Muscle of leg (tissue), 16 donors: ENCODE measurements at places on chromosomes 11 and 22. TPM values are rescaled to one million over a fixed set of nuclear protein-coding genes. Genes with fewer than 3 reads are reported as not detected.

The MMP11 gene
- total RNA-seq, result 8.9 TPM

The MYOD1 gene
- total RNA-seq, result 47.3 TPM

The HEPHL1 gene
- total RNA-seq, result not detected

The FAM111B gene
- total RNA-seq, result 8.6 TPM

The CASP5 gene
- 0.09 TPM for total RNA-seq

The FZD4 gene
- 40.5 TPM for total RNA-seq

GRCh38 chr22:29152045-29152953 is 53.4 kb upstream of the EMID1 start:
- H3K27me3 ChIP-seq, result no peaks in the 10 kb centered on the region
- H3K4me1 ChIP-seq, result peaks cover 63% of the 10 kb centered on the region
- H3K4me3 ChIP-seq, result no peak overlapping the region
- peaks cover 20% of the 10 kb centered on the region for H3K36me3 ChIP-seq
- H3K27ac ChIP-seq, result peak overlapping the region; percentile 74
- peak; percentile 48 for DNase-seq

DNA sequence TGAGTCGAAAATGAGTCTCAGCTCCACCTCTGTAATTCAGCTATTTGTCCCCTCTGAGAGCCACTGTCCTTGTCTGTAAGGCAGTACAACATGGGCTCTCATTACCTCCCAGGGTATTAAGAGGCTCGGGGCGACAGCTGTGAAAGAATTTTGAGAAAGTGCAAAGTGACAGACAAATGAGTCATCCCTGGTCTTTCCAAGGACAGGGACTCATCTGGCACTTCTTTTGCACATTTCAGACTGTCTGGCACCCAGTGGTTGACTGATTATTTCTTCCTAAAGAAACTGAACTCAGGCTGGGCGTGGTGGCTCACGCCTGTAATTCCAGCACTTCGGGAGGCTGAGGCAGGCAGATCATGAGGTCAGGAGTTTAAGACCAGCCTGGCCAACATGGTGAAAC is 62.1 kb upstream of the ARFGAP3 start:
- no peaks in the 10 kb centered on the region for H3K36me3 ChIP-seq
- H3K27me3 ChIP-seq, result no peaks in the 10 kb centered on the region
- H3K27ac ChIP-seq, result no peak overlapping the region
- H3K4me1 ChIP-seq, result peaks cover 25% of the 10 kb centered on the region
- DNase-seq, result peak; percentile 55

- no peak overlapping the region for H3K4me3 ChIP-seq
- DNase-seq, result no peak
- no peaks in the 10 kb centered on the region for H3K4me1 ChIP-seq
Observed at GRCh38 chr11:127334466-127334865, 333.9 kb upstream of the KIRREL3 start.

- no peak overlapping the region for H3K27ac ChIP-seq
- no peaks in the 10 kb centered on the region for H3K36me3 ChIP-seq
- peaks cover 6% of the 10 kb centered on the region for H3K4me1 ChIP-seq
- no peak for DNase-seq
- no peak overlapping the region for H3K4me3 ChIP-seq
Observed at GRCh38 chr11:48001438-48002021, 21.2 kb downstream of the PTPRJ start.

GRCh38 chr22:22318723-22319465 is 74.3 kb downstream of the VPREB1 start:
- no peaks in the 10 kb centered on the region for H3K4me1 ChIP-seq
- H3K4me3 ChIP-seq, result no peak overlapping the region
- H3K27ac ChIP-seq, result no peak overlapping the region
- H3K36me3 ChIP-seq, result peaks cover 40% of the 10 kb centered on the region

DNA sequence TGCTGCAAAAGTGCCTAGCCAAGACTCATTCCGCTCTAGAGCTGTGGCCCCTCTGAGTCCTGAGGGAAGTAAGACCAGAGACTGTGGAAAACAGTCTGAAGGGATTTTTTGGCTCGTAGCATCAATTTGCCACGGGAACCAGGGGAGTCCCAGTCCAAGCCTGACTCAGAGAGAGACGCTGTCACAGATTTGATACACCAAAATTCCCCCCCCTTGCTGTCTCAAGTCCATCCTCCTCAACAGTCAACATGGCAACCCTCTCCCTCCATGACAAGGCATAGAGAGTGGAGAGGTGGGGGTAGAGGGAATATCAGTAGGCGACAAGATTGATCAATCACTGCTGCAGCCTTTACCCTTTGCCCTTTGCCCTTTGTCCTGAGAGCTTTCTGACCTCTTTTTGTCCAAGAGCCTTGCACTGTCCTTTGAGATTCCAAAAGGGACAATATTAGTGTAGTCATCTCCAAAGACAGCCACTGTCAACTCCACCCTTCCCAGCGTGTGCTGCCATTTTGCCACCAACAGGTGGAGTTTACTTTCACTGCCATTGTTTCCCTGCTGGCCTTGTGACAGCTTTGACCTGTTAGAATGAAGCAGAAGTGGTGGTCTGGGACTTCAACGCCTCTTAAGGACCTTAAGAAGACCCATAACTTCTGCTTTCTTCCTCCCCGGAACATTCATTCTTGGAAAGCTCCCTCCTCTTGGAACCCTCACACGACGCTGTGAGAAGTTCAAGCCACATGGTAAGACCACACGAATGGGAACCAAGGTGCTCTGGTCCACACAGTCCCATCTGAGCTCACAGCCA is 7.3 kb downstream of the SLC15A3 start:
- peaks cover 16% of the 10 kb centered on the region for H3K36me3 ChIP-seq
- no peak overlapping the region for H3K27ac ChIP-seq
- peaks cover 19% of the 10 kb centered on the region for H3K4me1 ChIP-seq
- H3K27me3 ChIP-seq, result peaks cover 2% of the 10 kb centered on the region
- no peak overlapping the region for H3K4me3 ChIP-seq

GRCh38 chr22:33680632-33681031 is 239.6 kb downstream of the LARGE1 start:
- DNase-seq, result no peak
- no peak overlapping the region for H3K4me3 ChIP-seq
- H3K36me3 ChIP-seq, result no peaks in the 10 kb centered on the region
- H3K4me1 ChIP-seq, result no peaks in the 10 kb centered on the region

GRCh38 chr11:125224391-125225021 is 60.0 kb downstream of the PKNOX2 start:
- peaks cover 49% of the 10 kb centered on the region for H3K4me1 ChIP-seq
- no peak overlapping the region for H3K4me3 ChIP-seq
- peak overlapping the region; percentile 59 for H3K27ac ChIP-seq
- peaks cover 4% of the 10 kb centered on the region for H3K36me3 ChIP-seq
- no peaks in the 10 kb centered on the region for H3K27me3 ChIP-seq

- no peaks in the 10 kb centered on the region for H3K36me3 ChIP-seq
- H3K27me3 ChIP-seq, result no peaks in the 10 kb centered on the region
- H3K27ac ChIP-seq, result peak overlapping the region; percentile 83
- no peak overlapping the region for H3K4me3 ChIP-seq
- H3K4me1 ChIP-seq, result peaks cover 30% of the 10 kb centered on the region
Observed at GRCh38 chr11:121800731-121801393, 315.2 kb downstream of the BLID start.

GRCh38 chr11:18671246-18671645 is 27.3 kb upstream of the TMEM86A start:
- H3K36me3 ChIP-seq, result no peaks in the 10 kb centered on the region
- H3K27ac ChIP-seq, result no peak overlapping the region
- H3K4me3 ChIP-seq, result no peak overlapping the region
- H3K4me1 ChIP-seq, result no peaks in the 10 kb centered on the region
- H3K27me3 ChIP-seq, result peaks cover 2% of the 10 kb centered on the region

- H3K27ac ChIP-seq, result no peak overlapping the region
- H3K4me1 ChIP-seq, result peaks cover 10% of the 10 kb centered on the region
- no peak overlapping the region for H3K4me3 ChIP-seq
- peaks cover 70% of the 10 kb centered on the region for H3K27me3 ChIP-seq
- no peak for DNase-seq
- H3K36me3 ChIP-seq, result no peaks in the 10 kb centered on the region
Observed at GRCh38 chr22:49674479-49675050, 153.1 kb downstream of the BRD1 start.

GRCh38 chr11:130469181-130469580 is 20.7 kb downstream of the ADAMTS15 start:
- no peak overlapping the region for H3K4me3 ChIP-seq
- H3K27me3 ChIP-seq, result no peaks in the 10 kb centered on the region
- H3K36me3 ChIP-seq, result peaks cover 78% of the 10 kb centered on the region
- H3K27ac ChIP-seq, result no peak overlapping the region
- no peaks in the 10 kb centered on the region for H3K4me1 ChIP-seq
- DNase-seq, result no peak

DNA sequence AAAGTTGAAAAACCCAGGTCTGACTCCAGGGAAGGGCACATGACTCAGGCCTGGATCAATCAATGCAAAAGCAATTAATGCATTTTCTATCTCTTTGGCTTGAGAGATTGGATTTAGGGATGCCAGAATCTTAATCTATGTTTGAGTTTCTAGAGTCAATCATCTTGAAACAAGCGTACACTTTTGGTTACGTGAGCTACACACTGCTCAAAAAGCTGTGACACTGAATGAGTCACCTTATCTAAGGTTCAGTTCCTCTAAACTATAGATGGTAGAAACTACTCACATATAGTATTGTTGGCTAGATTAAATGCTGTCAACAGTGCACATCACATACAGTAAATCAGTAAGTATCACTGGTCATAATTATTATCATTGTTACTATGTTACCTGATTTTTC is 24.2 kb downstream of the MRE11 start:
- no peak for DNase-seq
- peaks cover 9% of the 10 kb centered on the region for H3K36me3 ChIP-seq
- H3K4me3 ChIP-seq, result no peak overlapping the region

DNA sequence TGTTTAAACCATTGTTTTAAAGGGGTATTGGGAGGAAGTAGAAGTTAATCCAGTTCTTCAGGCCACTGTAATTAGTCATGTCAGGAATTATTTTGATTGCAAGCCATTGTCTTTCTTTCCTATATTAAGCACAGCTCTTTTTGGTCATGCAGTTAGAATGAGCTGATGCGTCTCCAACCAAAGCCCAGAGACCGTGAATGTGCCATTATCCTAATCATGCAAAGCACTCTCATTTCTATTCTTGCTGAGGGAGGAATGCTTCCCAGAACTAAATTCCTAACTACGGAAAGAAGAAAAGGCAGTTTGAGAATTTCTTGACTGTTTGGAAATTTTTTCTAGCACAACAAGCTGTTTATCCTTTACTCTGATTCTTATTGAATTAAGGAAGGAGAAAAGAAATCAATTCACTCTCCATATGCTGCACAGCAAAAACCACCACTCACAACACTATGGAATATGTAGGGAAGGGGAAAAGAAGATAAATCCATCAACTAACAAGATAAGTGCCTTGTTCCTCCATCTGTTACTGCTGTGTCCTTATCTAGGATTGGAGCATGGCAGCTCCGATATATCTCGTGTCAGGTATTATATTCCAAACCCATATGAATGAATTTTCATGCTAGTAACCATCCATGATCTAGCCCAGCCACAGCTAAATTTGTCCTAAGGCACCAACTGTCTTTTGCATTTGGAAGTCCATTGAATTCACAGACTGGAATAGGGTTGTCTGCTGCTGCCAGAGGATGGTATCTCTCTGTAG is 70.8 kb downstream of the NTM start:
- H3K27me3 ChIP-seq, result no peaks in the 10 kb centered on the region
- no peaks in the 10 kb centered on the region for H3K4me1 ChIP-seq
- H3K4me3 ChIP-seq, result no peak overlapping the region
- no peak for DNase-seq
- no peaks in the 10 kb centered on the region for H3K36me3 ChIP-seq

- no peak for DNase-seq
- no peak overlapping the region for H3K4me3 ChIP-seq
- H3K27ac ChIP-seq, result no peak overlapping the region
- H3K36me3 ChIP-seq, result peaks cover 32% of the 10 kb centered on the region
Observed at GRCh38 chr22:26448941-26449340, 19.9 kb downstream of the ASPHD2 start.

DNA sequence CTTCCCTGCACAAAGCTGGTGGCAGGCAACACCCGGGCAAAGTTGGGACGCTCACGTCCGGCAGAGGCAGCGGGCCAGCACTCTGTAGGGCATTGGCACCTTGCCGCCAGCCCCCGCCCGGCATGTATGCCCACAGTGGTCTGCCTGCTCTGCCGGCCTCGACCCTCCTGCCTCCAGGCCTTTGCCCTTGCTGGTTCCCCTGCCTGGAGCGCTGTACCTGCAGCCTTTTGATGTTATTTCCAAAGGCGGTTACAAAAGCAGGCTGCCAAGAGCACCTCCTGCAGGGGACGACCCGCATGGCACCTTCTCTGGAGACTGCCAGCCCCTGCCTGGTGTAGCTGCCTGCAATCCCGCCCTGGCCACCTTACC is 56.5 kb upstream of the SHISAL1 start:
- no peaks in the 10 kb centered on the region for H3K36me3 ChIP-seq
- H3K27ac ChIP-seq, result no peak overlapping the region
- peaks cover 34% of the 10 kb centered on the region for H3K4me1 ChIP-seq
- no peak overlapping the region for H3K4me3 ChIP-seq
- H3K27me3 ChIP-seq, result peaks cover 8% of the 10 kb centered on the region

GRCh38 chr11:130418210-130418609 is 10.2 kb downstream of the ADAMTS8 start:
- peaks cover 47% of the 10 kb centered on the region for H3K4me1 ChIP-seq
- H3K36me3 ChIP-seq, result peaks cover 5% of the 10 kb centered on the region
- peaks cover 22% of the 10 kb centered on the region for H3K27me3 ChIP-seq
- no peak for DNase-seq

GRCh38 chr11:95599959-95600586 is 189.5 kb downstream of the FAM76B start:
- DNase-seq, result no peak
- no peaks in the 10 kb centered on the region for H3K27me3 ChIP-seq
- no peaks in the 10 kb centered on the region for H3K36me3 ChIP-seq
- no peak overlapping the region for H3K4me3 ChIP-seq
- H3K4me1 ChIP-seq, result no peaks in the 10 kb centered on the region

- H3K27ac ChIP-seq, result no peak overlapping the region
- peaks cover 16% of the 10 kb centered on the region for H3K4me1 ChIP-seq
- no peaks in the 10 kb centered on the region for H3K36me3 ChIP-seq
- H3K4me3 ChIP-seq, result no peak overlapping the region
- no peak for DNase-seq
Observed at GRCh38 chr11:10348650-10349280, 43.9 kb downstream of the ADM start.

GRCh38 chr11:94948070-94948617 is 25.2 kb downstream of the CWC15 start:
- H3K4me1 ChIP-seq, result no peaks in the 10 kb centered on the region
- H3K27me3 ChIP-seq, result no peaks in the 10 kb centered on the region
- no peak for DNase-seq
- H3K36me3 ChIP-seq, result no peaks in the 10 kb centered on the region
- no peak overlapping the region for H3K4me3 ChIP-seq

DNA sequence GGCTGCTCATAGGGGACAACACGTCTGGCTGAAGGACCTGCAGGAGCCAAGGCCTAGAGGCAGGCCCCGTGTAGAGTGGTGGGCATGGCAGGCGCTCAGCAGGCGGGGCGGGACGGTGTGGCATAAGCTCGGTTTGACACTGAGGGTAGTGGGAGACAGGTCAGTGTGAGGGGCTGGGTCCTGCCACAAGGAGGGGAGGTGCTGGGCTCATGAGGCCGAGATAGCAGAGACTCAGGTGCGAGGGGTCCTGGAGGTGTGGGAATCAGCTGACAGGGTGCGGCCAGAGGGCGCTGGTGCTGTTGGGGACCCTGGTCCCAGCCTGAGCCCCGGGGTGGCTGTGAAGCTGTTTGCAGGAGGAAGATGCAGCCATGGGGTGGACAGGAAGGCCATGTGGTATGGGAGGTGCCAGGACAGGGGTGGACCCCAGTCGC is 6.7 kb downstream of the SLC22A12 start:
- H3K4me1 ChIP-seq, result no peaks in the 10 kb centered on the region
- peaks cover 5% of the 10 kb centered on the region for H3K27me3 ChIP-seq
- no peak overlapping the region for H3K27ac ChIP-seq
- DNase-seq, result no peak
- H3K4me3 ChIP-seq, result no peak overlapping the region
- H3K36me3 ChIP-seq, result no peaks in the 10 kb centered on the region

- H3K36me3 ChIP-seq, result no peaks in the 10 kb centered on the region
- peak overlapping the region; percentile 81 for H3K27ac ChIP-seq
- DNase-seq, result peak; percentile 62
Observed at GRCh38 chr22:25025491-25026400, 73.2 kb downstream of the KIAA1671 start.
